Stimulated activated CD8-positive, alpha-beta memory T cell treated with anti-CD3 and anti-CD28 coated beads, Interleukin-4, amount 100 ng/mL, for 1 hour (primary cell): ENCODE measurements at places on chromosomes 12 and 14.

- DNase-seq = no peak
Measured at GRCh38 chr12:93333054-93333453, 44.7 kb upstream of the NUDT4 start.

- no peak for DNase-seq
Measured at GRCh38 chr14:29944091-29944490, 16.4 kb upstream of the PRKD1 start.

DNA sequence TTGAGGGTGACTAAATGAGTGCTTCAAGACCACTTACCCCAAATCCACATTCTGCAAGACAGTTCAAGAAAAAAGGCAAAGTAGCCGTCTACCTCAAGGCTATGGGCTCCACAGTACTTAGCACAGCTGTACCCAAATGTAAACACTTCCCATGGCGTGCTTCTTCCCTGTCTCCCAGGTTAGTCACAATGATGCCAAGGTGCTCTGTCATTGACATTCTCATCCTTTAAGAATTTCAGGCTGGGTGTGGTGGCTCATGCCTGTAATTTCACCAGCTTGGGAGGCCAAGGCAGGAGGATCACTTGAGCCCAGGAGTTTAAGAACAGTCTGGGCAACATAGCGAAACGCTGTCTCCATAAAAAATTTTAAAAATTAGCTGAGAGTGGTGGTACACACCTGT lies 51.2 kb upstream of the CERS5 start:
- DNase-seq = no peak

DNA sequence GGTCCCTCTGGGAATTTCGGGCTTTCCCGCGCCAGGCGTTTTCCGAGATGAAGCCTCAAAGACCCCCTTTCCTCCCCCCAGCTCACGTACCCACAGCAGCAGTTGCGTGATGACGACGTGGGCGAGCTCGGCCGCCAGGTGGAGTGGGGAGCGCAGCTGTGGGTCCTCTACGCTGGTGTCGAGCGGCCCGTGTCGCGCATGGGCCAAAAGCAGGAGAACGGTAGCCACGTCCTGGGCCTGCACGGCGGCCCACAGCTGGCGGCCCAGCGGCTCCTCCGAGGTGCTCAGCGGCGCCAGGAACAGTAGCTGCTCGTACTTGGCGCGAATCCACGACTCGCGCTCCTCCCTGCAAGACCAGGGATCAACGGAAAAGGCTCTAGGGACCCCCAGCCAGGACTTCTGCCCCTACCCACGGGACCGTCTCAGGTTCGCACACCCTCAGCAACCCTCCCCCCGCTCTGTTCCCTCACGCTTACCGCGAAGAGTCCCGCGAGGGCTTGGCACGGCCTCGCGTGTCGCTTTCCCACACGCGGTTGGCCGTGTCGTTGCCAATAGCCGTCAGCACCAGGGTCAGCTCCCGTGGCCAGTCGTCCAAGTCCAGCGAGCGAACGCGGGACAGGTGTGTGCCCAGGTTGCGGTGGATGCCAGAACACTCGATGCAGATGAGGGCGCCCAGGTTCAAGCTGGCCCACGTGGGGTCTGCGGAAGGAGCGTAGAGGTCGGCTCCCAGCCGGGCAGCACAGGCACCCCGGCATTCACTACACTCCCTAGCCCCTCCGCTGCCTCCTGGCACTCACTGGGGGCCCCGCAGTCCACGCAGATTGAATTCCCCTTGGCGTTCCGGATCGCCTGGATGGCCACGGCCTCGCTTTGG lies 11.4 kb downstream of the AGAP2 start:
- DNase-seq = no peak
